ENCODE measurements at places on chromosomes 3 and 15.
A peak's percentile ranks its signal among the peaks of the same experiment; 100 is the strongest.

DNA sequence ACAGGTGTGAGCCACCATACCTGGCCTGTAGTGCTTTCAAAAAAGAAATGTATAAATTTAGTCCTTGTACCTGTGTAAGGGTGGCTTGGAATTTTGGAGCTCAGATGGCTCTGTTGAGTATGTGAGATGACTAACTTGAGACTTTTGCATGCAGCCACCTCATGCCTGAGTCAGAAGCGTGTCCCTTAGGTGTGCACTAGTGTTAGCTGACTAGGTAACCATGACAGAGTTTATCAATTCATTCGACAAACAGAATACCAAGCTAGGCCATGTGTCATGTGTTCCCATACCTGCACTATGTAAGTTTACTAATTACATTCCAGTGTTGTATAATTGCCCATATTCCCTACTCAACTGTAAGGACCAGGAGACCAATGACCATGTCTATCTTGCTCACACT is 4.0 kb upstream of the ZNF639 start:
- no peak for DNase-seq

- no peak for DNase-seq
Observed at GRCh38 chr3:86229775-86230094, 761.2 kb downstream of the VGLL3 start.

- no peak for DNase-seq
Observed at GRCh38 chr3:196726788-196727675, 12.6 kb upstream of the PAK2 start.

GRCh38 chr3:32593903-32594525 is 23.4 kb upstream of the DYNC1LI1 start:
- DNase-seq = no peak

DNA sequence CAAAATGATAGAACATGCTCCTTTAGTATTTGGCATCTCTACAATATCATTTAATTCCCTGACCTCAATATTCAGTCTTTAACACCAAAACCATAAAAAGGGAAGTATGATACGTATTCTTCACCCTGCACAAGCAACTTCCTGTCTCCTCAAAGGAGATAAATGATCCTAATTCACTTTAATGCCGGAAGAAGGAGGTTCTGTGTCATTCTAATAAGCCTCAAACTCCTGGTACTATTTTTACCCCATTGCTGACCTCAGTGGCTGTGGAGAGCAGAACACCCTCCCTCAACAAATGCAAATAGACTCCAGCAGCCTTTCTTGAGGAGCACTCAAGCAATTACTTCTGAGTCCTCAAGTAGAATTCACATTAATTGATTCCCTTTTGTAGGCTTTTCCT is 173.3 kb downstream of the TMEM108 start:
- DNase-seq = peak; percentile 48

GRCh38 chr3:117146571-117146970 is 437.0 kb downstream of the TUSC7 start:
- DNase-seq = no peak

GRCh38 chr3:124829819-124830554 is 57.2 kb downstream of the ITGB5 start:
- DNase-seq = no peak

DNA sequence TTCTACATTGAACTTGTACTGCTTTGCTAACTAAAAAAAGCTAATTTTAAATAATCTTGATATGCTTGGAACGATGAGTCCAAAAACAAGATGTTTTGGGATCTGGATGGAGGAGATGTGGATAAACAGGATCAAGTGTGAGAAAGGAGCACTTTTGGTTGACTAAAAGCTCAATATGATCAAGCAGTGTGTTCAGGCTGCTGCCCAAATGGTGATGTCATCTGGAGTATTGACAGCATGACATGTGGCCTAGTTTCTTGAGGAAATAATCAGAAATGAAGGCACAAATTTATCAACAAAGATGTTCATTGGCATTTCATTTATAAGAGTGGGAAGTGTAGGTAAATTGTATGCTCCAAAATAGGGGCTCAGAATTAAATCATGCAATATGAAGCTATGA is 161.2 kb downstream of the SOX2 start:
- DNase-seq = peak; percentile 26

GRCh38 chr3:182906036-182906435 is 74.3 kb downstream of the DCUN1D1 start:
- no peak for DNase-seq

GRCh38 chr15:74314795-74315438 is 52.5 kb downstream of the CYP11A1 start:
- DNase-seq = no peak

- no peak for DNase-seq
Observed at GRCh38 chr3:123751433-123751832, 132.7 kb downstream of the MYLK start.

GRCh38 chr15:83510001-83510400 is 62.9 kb downstream of the SH3GL3 start:
- DNase-seq = peak; percentile 80

- DNase-seq = no peak
Observed at GRCh38 chr15:78225783-78226541, 8.4 kb downstream of the ACSBG1 start.

- no peak for DNase-seq
Observed at GRCh38 chr3:9765865-9766264, 3.9 kb downstream of the CAMK1 start.

GRCh38 chr3:175270198-175270837 is 411.2 kb downstream of the NAALADL2 start:
- DNase-seq = no peak

- no peak for DNase-seq
Observed at GRCh38 chr3:115833074-115833473, 209.8 kb downstream of the GAP43 start.

- DNase-seq = peak; percentile 28
Observed at GRCh38 chr3:160801386-160802118, 45.5 kb downstream of the PPM1L start.

GRCh38 chr3:25355998-25356397 is 72.1 kb upstream of the RARB start:
- no peak for DNase-seq

GRCh38 chr3:52791366-52791765 is 3.2 kb upstream of the ITIH3 start:
- DNase-seq = no peak

DNA sequence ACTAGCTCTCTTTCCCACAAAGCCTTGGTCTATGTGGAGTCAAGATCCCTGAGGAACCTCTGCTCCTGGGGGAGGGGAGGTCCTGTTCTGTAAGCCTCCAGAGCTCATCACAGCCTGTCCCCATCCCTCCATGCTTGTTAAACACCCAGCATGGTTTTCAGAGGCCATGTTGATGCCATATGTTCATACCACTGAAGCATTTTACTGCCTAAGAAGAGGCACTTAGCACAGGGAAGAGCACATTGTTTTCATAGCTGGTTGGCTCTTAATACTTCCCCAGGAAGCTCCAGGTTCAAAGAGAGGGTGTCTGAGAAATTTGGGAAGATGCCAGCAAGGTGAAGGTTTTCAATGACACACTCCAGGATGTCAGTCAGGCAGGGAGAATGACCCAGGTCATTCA is 25.6 kb downstream of the CPNE4 start:
- no peak for DNase-seq

DNA sequence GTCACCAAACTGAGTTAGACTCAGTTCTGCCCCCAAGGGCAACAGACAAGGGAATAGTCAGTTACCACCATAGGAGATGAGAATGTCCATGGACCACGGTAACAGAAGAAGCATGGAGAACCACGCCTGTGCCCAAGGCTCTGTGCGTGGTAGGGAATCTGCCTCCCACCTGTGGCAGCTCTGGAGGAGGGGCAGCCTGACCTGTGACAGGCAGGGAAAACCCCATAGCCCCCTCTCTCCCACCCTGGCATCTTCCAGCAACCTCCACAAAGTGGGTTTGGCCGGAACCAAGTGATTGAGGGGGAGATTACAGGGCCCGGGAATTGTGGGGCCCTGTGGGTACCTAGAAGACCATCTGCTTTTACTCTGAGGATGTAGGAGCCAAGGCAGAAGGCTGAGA is 14.3 kb upstream of the LTF start:
- no peak for DNase-seq
